Chondrocyte (in vitro differentiated cells): ENCODE measurements at places on chromosomes 12 and 14. TPM values are rescaled to one million over a fixed set of nuclear protein-coding genes. Genes with fewer than 3 reads are reported as not detected.

- H3K36me3 ChIP-seq: no peaks in the 10 kb centered on the region
- H3K4me3 ChIP-seq: no peak overlapping the region
- no peak overlapping the region for H3K27ac ChIP-seq
- H3K4me1 ChIP-seq: no peaks in the 10 kb centered on the region
- DNase-seq: no peak
Measured at GRCh38 chr14:62162998-62163589, 400.9 kb downstream of the SNAPC1 start.

GRCh38 chr12:662566-663292 is 516 bp downstream of the NINJ2 start:
- DNase-seq: no peak
- H3K27ac ChIP-seq: peak overlapping the region; percentile 87

DNA sequence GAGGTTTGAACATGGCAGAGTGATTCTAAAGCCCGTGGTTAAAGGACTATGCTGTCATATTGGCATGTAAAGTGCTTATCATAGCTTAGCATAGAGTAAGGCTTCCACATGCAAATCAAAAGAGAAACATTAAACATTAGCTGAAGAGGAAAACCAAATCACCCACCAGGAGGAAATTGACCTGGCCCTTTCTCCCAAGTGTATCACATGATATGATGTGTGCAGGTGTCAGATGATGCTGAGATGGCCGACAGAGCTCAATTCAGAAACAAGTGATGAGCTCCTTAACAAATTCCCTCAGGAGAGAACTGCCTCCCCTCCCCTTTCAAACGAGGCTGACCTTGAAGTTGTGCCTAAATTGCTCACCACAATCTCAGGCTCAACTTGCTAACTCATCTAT is 217.1 kb upstream of the BTG1 start:
- no peak overlapping the region for H3K4me3 ChIP-seq
- H3K36me3 ChIP-seq: no peaks in the 10 kb centered on the region
- DNase-seq: no peak

Gene KCNMB4
- 2.9 to 3.7 TPM (median 3.3 TPM) in 3 replicates for total RNA-seq
